ENCODE measurements at places on chromosomes 3 and 15.

DNA sequence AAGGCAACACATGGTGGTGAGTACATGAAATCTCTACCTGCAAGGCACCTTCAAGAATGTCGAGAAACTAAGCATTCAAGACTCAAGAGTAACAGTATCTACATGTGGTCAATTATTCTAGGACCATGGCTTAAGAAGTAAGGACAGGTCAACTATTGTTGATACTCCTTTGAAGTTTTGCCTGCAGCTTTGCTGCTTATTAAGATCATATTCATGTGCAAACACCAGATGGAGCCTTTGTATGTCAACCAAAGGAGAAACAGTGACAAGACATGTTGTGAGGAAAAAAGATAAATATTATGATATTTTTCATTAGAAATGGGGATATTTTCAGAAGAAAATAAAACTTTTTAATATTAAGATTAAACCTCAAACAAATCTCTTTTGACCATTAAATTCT, 52.3 kb upstream of the FGF7 start:
- DNase-seq: no peak

GRCh38 chr3:43212914-43213611, 73.3 kb upstream of the SNRK start:
- no peak for DNase-seq

DNA sequence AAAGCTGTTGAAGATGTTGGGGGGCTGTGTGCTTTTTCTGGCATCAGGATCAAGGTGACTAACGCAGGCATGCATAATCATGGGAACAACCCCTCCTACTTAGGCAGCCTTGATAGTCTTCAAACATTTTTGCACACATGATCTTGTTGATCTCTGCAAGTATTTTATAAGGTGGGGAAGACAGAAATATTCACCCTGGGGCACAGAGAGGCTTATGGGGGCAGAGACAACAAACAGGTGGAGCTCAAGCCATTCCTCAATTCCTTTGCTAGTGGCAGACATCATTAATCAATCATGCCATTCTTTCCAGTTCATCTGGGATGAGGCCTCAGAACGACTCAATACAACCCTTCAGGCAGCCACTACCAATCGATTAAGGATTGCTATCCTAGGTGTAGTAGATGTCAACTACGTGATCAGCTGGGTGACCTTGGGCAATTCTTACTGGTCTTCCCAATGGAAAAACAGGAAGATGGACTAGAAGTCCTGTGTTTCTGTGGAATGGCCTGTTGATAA, 110.3 kb upstream of the SMAD3 start:
- DNase-seq: peak; percentile 27

DNA sequence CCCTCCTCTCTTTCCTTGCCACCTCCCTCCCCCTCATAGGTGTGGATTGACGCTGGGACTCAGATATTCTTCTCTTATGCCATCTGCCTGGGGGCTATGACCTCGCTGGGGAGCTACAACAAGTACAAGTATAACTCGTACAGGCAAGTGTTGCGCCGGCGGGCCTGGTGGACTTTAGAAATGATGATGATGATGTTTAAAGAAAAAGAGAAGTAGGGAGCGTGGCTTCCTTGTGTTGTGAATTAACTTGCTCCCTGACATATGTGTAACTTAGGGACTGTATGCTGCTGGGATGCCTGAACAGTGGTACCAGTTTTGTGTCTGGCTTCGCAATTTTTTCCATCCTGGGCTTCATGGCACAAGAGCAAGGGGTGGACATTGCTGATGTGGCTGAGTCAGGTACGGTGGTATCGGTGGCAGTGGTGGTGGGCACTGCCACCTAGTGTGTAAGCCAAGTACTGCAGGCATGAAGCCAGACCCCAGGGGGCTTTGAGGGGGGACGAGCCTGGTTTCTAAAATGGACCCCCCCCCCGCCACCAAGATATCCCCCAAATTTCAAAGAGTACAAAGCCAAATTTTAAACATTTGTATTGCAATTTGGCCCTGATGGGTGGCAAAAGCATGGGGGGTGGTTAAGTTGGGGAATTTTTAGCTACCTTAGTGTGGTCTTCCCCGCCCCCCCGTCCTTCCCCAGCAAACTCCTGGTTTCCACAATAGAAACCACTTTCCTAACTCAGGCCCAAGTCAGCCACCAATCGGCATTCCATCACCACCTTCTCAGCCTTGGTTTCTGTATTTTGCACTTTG, 65.6 kb downstream of the SLC6A6 start:
- DNase-seq: peak; percentile 55

- no peak for DNase-seq
Observed at GRCh38 chr15:85598718-85599398, 195.9 kb downstream of the KLHL25 start.

GRCh38 chr3:197460002-197460401, 95.8 kb downstream of the BDH1 start:
- no peak for DNase-seq

- peak; percentile 59 for DNase-seq
Observed at GRCh38 chr15:75672646-75673425, 25.1 kb downstream of the SNX33 start.

- no peak for DNase-seq
Observed at GRCh38 chr3:11626084-11626463, 17.6 kb downstream of the VGLL4 start.

DNA sequence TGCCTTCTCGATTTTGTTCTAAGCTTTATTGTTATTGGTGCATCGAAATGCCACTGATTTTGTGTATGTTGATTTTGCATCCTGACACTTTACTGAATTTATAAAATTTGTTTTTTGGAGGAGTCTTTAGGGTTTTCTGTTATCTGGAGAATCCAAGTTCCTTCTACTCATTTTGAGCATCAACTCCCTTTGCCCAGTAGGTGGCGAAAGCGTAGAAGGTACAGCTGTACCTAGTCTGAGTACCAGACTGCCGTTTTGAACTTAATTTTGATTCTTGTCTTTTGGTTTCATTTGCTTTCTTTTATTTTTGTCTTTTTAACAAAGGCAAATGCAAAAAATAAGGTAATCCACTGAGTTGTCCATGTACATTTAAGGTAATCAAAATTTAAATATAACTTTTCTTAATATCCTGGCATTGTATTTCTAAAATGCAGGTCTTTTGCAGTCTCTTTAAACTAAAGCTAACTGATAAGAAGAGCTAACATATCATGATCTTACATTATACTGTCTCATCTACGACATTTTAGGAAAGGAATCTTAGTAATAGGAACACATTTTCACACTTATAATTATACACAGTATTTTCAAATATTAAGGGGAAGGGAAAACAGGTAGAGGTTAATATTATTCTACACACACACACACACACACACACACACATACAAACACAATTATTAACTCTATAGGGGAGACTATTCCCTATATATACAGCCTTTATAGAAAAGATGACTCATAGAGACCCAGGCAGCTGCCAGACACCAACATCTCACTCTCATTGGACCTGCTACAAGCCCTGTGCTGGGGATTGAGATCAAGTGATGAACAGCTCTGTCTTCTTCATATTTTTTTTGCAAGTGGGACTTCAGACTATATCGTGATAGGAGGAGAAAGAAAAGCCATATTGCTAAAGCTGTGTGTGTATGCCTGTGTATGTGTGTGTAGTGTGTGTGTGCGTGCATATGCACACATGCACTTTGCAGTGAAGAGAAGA, 71.8 kb downstream of the SYNPR start:
- DNase-seq: peak; percentile 86

DNA sequence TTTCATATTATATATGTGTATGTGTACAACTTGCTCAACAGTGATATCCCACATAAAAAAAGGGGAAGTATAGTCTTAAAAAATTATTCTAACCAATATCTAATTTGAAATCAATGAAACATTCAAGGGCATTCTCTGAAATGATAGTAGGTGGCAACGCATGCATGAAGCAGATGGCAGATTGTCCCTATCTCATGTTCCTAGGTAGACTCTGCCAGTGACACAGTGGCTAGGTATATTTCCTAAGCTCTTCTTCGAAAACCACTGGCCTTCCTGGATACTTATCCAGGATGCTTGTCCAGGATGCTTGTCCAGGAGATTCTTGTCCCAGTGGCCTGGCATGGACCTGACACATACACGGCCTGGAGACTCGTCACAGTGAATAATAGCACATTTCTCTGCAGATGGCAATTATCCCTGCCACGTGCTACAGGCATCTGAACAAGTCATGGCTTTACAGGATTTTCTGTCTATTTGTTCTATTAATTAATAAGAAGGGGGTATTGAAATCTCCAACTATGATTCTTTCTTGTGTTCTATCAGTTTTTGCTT, 54.9 kb downstream of the OCA2 start:
- DNase-seq: no peak

GRCh38 chr15:45089712-45090373, 24.1 kb downstream of the DUOX2 start:
- no peak for DNase-seq

DNA sequence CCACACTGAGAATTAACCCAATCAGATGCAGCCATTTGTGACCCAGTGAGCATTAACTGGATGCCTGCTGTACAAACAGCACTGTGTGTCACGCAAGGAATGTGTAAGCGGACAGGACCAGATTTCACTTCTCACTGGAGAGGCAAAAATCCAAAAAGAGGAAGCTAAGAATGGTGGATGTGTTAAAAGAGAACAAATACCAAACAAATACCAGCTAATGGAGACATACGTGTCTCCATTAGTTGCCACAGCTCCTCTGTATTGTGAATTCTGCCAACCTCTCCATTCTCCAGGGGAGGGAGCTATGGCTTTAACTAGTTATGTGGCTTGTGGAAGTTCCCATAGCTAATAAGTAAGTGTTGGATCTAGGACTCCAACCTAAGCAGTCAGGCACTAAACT, 2.6 kb downstream of the LTF start:
- peak; percentile 64 for DNase-seq

DNA sequence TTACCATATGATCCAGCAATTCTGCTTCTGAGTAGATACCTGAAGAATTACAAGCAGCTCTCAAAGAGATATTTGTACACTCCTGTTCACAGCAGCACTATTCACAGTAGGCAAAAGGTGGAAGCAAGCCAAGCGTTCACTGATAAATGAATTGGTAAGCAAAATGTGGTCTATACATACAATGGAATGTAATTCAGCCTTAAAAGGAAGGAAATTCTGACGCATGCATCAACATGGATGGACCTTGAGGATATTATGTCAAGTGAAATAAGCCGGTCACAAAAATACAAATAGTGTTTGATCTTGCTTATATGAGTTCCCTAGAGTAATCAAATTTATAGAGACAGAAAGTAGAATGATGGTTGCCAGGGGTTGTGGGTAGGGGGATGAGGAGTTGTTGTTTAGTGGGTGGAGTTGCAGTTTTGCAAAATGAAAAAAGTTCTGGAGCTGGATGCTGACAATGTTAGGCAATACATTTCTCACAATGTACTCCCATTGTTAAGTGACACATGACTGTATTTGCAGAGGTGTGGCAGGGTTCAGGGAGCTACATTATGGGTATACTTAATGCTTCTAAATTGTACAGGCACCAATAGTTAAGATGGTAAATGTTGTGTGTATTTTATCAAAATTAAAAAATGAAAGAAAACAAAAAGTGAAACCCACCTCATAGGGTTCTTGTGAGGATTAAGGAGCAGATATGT, 26.7 kb downstream of the SLC6A1 start:
- no peak for DNase-seq

DNA sequence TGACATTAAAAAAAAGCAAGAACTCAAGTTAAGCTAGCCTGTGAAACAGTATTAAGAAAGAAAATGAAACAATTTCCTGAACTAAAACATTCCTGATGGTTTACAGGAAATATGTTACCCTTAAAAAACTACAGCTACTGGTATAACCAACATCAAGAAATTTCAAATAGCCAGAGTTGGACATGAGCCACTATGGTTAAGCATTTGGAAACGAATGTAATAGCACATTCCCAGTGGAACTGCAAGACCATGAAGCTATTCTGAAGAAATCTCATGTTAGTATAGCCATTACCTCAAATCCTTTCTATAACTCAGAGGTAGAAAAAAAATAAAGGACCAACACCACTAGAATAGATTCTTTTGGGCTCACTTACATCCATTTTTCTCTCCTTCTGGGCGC, 30.2 kb downstream of the CPNE4 start:
- DNase-seq: no peak

All from GM23338 (cell line).